ENCODE measurements at places on chromosomes 13 and 19.
A peak's percentile ranks its signal among the peaks of the same experiment; 100 is the strongest.

GRCh38 chr13:75897386-75897785 lies 261.3 kb downstream of the LMO7 start:
- no peak for DNase-seq

- no peak for DNase-seq
Observed at GRCh38 chr13:97367016-97367822, 66.8 kb upstream of the RAP2A start.

DNA sequence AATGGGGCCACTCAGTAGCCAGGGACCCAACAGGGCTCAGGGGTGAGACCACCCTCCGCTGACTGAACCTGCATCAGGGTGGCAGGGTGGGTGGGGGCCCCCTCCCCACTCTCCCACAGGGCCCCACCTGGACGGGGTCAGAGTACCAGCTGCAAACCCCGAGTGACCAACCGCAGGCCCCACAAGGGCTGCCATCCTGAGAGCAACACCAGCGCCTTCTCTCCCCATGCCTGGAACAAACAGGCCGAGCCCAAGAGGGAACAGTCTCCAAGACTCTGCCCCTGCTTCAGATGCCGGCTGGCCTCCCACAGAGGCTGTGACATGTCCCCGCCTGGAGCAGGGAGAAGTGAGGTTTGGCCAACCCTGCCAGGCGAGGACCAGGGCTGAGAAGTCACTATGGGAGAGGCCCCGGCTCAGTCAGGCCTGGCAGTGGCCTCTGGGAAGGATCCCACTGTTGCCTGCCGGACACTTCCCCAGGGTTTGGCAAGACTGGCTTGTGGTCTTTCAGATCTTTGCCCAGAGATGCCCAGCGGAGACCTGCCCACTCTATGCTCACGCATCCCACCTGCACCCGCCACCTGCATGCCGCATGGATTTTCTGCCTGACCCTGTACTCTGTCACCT lies 27.2 kb downstream of the MPND start:
- DNase-seq = no peak

- no peak for DNase-seq
Observed at GRCh38 chr19:53549340-53549739, 11.4 kb downstream of the ZNF331 start.

DNA sequence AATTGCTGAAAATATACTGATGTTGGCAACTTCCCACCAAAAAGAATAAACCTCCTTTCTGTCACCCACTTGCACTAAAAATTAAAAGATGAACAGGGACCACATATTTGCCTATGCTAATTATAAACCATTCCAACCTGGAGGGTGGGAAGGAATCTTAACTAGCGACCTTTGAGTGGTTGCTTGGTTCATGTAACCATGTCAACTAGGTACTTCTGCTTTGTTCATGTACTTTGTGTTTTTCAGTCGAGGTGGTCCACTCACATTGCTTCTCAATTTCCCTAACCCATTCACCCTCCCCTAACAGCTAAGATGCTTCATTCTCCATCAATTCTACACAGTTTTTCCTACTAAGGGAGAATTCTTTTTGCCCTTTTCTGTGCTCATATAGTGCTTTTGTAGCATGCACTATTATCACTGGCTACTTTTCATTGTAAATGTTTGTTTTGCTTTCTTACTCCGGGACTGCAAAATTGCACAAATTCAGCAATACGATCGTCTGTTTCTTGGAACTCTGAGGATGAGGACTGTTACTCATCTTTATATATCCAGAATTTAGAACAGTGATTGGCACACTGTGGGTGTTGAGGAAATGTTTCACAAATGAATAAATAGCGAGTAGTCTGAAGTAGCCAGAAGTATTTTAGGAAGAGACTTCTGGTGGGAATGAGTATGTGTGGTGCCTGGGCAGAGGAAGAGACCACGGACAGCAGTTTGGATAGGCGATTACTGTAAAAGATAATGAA lies 187.5 kb downstream of the GPC6 start:
- DNase-seq = no peak

DNA sequence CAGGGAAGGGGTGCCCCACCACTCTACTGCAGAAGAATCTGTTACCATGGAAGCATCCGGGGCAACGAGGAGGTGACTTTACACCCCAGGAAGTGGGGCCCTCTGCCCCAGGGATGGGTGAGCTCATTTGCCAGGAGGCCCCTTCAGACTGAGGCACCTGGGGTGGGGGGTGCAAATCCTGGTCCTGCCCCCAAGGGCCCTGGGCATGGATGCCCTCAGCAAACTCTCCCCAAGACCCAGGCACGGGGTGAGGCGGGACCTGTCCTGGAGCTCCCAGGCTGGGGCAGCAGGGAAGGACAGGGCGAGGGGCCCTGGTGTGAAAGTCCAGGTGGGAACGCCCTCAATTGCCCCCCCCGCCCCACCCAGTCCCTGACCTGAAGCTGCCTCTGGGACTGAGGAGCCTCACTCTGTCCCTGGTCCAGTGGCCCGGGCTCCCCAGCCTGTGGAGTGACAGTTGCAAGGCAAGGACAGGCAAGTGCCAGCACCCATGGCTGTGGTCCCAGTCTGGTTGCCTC lies 52.5 kb downstream of the C1QTNF9 start:
- no peak for DNase-seq

GRCh38 chr19:18893587-18894253 lies 2.2 kb downstream of the CERS1 start:
- DNase-seq = no peak

DNA sequence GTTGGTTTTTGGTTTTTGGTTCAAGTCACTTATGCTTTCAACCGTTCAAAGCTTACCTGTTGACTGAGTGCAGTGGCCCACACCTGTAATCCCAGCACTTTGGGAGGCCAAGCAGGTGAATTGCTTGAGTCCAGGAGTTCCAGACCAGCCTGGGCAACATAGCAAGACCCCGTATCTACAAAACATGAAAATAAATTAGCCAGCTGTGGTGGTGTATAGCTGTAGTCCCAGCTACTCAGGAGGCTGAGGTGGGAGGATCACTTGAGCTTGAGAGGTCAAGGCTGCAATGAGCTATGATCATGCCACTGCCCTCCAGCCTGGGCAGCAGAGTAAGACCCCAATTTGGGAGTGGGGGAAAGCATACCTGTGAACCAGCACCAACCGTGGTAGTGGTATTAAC lies 43.7 kb downstream of the PEX11G start:
- DNase-seq = no peak

- DNase-seq = no peak
Observed at GRCh38 chr13:26677156-26677555, 83.4 kb downstream of the GPR12 start.

GRCh38 chr19:45409557-45409920 lies 3.1 kb downstream of the POLR1G start:
- no peak for DNase-seq

GRCh38 chr19:48121909-48122371 lies 11.3 kb upstream of the PLA2G4C start:
- no peak for DNase-seq

GRCh38 chr19:30006207-30006606 lies 64.2 kb downstream of the URI1 start:
- no peak for DNase-seq

- DNase-seq = no peak
Observed at GRCh38 chr19:6056801-6057650, 53.3 kb downstream of the RFX2 start.

- DNase-seq = no peak
Observed at GRCh38 chr13:112973577-112973951, 4.5 kb downstream of the MCF2L start.

- no peak for DNase-seq
Observed at GRCh38 chr13:104785952-104786351, 1719.7 kb upstream of the SLC10A2 start.

GRCh38 chr13:73158851-73159250 lies 100.0 kb downstream of the KLF5 start:
- no peak for DNase-seq

- peak; percentile 59 for DNase-seq
Observed at GRCh38 chr13:21670883-21671619, at the start of gene FGF9. Gene FGF9, plus strand, starts transcription at chr13:21671073. Its CDS starts 840 bp downstream, at chr13:21671913.

All from stimulated activated CD8-positive, alpha-beta memory T cell treated with anti-CD3 and anti-CD28 coated beads, Interleukin-2, amount 100 ng/mL, for 1 hour (primary cell).